Iris pigment epithelial cell (primary cell): ENCODE measurements at places on chromosomes 2 and 18.

GRCh38 chr2:166610180-166610912 is 116.3 kb upstream of the SCN7A start:
- DNase-seq = peak; percentile 32

GRCh38 chr2:48320742-48321141 is 209.2 kb upstream of the STON1 start:
- peak; percentile 43 for DNase-seq

DNA sequence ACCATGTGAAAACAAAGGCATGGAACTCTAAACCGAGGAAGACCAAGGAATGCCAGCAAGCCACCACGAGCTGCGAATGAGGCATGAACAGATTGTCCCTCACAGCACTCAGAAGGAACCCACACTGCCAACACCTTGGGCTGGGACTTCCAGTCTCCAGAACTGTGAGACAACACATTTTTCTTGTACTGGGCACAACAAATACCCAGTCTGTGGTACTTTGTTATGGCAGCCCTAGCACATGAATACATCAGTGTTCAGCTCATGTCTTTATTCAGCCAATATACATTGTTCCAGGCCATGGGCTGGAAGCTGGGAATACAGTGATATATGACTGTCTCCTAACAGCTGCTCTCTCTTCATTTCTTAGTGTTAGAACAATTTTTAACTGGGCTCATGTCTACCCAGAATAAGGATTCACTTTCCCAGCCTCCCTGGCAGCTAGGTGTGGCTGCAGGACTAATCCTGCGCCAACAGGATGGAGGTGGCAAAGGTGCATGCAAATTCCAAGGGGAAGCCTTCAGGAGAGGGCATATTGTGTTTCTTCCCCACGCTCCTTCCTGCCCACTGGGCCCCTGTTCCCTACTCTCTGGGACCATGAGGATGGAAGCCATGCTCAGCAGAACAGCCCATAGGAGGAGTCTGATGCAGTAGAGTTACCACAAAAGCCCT is 59.6 kb downstream of the STPG4 start:
- no peak for DNase-seq

DNA sequence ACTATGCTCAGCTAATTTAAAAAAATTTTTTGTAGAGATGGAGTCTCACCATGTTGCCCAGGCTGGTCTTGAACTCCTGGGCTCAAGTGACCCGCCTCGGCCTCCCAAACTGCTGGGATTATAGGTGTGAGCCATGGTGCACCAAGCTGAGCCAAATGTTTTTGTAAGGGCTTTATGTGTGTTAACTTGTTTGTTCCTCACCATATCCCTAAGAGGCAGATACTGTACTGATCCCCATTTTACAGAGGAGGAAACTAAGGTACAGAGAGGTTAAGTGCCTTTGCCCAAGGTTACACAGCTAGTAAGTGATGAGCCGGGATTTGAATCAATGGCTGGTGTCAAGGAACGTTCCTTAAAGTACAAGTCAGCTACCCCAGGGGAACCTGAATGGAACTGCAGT is 85.3 kb upstream of the KLF7 start:
- peak; percentile 63 for DNase-seq

- DNase-seq = no peak
Observed at GRCh38 chr2:216294305-216294704, 78.0 kb downstream of the MARCHF4 start.

- DNase-seq = no peak
Observed at GRCh38 chr2:190235551-190236075, 84.0 kb downstream of the HIBCH start.

DNA sequence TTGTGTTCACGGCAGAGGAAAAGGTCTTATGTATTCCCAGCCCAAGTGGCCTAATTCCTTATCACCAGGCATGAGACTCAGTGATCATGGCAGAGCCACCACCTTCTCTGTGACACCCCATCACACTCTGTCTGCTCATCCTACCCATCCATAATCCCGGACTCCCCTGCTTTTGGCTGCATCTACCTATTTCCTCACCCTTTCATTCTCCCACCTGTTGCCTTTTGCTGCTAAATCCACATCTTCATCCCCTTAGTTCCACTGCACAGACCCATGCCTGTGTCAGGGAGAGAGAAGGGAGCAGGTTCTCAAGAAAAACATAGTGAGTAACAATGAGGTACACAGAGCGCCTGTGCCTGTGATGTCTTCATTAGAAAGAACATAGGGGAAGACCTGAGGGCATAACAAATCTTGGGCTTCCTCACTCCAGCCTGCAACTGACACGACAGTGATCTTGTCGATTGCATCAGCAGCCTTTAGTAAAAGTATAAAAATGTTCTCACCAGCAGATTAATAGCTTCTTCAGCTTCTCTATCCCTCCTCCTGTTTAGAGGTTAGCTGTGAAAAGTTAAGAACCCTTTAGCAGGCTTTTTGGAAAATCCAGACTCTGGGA is 246.5 kb upstream of the SPRED2 start:
- DNase-seq = no peak
